T follicular helper cell (primary cell): ENCODE measurements at places on chromosomes 11 and 22.

GRCh38 chr11:76212086-76213035 lies 6.1 kb upstream of the WNT11 start:
- DNase-seq: no peak

DNA sequence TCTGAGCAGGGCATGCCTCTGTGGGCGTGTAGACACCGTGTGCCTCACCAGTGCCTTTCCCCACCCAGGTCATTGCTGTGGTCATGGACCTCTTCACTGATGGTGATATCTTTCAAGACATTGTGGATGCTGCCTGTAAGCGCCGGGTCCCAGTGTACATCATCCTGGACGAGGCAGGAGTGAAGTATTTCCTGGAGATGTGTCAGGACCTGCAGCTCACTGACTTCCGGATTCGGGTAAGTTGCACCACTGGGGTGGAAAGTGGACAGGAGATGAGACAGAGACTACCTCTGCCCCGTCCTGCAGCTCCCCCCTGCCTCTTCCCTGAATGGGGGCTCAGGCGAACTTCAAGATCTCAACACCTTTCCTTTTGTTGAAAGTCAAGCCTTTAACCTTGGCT lies 24.3 kb downstream of the FAM83F start:
- no peak for DNase-seq

DNA sequence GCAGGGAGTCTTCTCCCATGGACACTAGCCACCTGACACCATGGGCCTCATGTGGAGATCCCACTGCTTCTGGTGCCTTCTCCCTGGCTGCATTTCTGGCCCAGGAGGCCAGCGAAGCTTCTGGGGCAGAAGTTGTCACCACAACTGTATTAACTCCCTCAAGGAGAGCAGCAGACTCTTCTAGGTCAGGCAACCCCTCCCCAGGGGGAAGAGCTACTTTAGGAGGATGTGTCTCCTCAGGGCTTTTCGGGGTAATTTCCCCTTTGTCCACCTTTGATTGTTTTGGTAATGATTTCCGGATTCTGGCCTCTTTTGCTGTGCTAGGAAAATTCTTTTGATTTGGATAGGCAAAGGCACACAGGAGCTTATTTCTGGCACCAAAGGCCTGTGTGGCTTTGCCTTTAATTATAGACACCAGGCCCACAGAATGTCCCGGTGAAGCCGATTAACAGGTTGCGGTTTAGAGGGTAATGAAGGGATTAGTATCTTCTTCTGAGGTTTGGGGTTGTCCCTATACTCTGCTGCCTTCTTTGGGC lies 8.9 kb upstream of the UCP2 start:
- no peak for DNase-seq

- DNase-seq: no peak
These were observed 8.8 kb upstream of the PLA2G3 start for GRCh38 chr22:31148953-31149627.

GRCh38 chr22:19187716-19188563 lies 9.4 kb upstream of the SLC25A1 start:
- no peak for DNase-seq

- no peak for DNase-seq
These were observed 1.1 kb downstream of the EWSR1 start for GRCh38 chr22:29269230-29269604.
